ENCODE measurements at places on chromosomes 5 and 9. TPM values are rescaled to one million over a fixed set of nuclear protein-coding genes. Genes with fewer than 3 reads are reported as not detected.

DNA sequence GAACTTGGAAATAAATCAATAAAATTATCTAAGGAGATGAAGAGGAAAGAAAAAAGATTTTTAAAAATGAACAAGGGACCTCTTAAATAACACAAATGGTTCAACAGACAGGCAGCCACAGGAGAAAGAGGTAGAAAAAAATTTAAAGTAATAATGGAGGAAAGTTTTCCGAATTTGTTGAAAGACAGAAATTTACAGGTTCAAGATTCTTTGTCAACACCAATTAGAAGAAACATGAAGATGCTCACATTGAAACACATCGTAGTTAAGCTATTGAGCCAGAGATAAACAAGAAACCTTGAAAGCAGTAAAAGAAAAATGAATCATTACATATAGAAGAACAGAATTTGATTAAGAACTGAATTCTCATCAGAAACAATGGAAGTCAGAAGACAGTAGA is 68.7 kb upstream of the OSMR start:
- DNase-seq, result no peak

DNA sequence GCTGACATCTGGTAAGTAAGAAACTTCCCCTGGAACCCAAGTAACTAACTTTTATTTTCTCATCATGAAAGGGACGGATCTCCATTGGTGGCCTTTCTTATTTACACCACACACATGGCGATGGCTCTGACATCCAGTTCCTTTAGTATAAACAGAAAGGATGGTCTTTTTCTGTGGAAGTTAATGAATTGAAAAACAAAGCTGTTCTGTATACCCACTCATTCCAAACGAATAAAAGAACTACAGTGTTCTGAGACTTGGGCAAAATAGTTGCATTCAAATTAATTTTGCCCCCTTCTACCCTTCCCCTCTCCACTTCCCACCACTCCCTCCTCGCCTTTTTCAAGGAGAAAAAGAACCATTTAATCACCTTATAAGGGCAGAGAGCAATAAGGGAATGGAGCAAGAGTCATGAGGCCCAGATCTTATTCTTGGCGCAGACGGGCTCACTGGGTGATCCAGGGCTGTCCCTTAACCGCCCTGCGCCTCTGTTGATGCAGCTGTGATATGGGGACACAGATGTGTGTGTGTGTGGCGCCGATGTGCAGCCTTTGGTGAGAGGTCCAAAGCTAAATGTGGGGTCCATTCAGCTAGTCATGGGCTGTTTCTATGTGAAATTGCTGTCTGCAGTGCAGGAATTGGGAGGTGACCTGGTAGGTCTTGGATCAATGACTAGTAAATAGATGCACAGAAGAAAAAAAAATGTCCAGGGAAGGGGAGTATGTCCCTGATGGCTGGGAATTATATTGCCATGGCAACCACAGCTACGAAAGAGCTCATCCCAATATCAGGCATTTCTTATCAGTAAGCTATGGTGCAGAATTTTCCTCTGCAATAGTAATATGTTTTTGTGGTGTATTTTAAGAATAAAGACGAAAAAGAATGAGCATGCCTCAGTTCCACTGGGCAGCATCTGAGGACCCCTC is 141.5 kb upstream of the ERCC6L2 start:
- DNase-seq, result no peak

Gene SELENOP
- total RNA-seq, result 119 TPM

Gene LRRC19
- total RNA-seq, result not detected
